Activated gamma-delta T cell (primary cell): ENCODE measurements at places on chromosomes 12 and 14.

DNA sequence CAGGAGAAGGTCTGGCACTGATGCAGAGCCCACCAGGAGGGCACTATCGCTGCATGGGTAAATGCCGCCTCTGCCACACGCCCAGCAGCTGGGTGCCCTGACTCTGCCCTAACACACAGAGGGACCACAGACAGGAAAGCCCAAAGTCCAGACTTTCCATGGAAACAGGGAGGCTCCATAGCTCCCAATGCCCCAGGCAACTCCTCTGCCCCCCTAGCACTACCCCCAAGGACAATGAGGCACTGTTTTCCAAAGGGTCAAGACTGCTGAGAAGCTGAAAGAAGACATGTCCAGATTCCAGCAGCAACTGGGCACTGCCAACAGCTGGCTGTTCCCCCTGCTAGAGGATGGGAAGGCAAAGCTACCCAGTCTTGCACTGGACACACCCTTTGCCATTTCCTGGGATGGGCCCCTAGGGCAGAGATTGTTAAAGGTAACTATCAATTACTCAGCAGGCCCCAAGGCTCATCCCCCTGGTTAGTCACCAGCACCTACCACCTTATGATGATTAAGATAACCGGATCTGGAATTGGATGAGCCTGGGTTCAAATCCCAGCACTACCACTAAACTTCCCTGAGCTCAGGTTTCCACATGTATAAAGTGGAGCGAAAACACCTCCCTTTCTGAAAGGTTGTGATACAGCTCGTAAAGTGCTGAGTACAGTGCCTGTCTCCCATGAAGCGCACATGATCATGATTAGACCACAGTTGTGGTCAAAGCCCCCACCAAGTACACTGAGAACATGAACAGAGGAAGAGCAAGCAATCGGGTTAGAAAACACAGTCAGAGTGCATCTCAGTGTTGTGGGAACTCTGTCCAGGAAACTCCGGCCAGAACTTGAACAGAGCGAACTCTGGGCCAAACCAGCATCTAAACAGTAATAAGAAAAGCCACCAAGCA, 3.3 kb downstream of the PXN start:
- no peak for DNase-seq

DNA sequence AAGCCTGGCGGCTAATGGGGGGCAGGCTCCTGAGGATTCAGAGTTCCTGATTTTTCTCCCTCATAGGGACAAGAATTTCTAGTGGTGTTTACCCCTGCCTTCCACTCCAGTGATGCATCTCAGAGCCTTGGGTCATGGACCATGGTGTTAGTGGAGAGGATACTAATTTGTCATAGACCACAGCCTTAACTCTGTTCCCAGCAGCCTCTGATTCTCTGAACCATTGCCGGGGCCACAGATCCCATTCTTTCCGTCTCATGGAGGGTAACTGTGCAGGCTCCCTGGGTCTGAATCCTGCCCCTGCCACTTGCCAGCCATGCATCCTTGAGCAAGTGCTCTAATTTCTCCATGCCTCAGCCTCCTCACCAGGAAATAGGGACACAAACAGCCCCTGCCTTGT, 55.1 kb downstream of the RPH3A start:
- DNase-seq: no peak

GRCh38 chr12:131950182-131950913, 606 bp downstream of the EP400 start:
- peak; percentile 52 for DNase-seq

- no peak for DNase-seq
These were observed 158.5 kb upstream of the PLEKHG7 start for GRCh38 chr12:92544322-92544721.

GRCh38 chr14:32252030-32252670, 49.1 kb upstream of the RNU6-8 start:
- no peak for DNase-seq

GRCh38 chr12:1911598-1912575, 6.6 kb downstream of the CACNA2D4 start:
- no peak for DNase-seq

- no peak for DNase-seq
These were observed 67.6 kb downstream of the AACS start for GRCh38 chr12:125132698-125133400.

DNA sequence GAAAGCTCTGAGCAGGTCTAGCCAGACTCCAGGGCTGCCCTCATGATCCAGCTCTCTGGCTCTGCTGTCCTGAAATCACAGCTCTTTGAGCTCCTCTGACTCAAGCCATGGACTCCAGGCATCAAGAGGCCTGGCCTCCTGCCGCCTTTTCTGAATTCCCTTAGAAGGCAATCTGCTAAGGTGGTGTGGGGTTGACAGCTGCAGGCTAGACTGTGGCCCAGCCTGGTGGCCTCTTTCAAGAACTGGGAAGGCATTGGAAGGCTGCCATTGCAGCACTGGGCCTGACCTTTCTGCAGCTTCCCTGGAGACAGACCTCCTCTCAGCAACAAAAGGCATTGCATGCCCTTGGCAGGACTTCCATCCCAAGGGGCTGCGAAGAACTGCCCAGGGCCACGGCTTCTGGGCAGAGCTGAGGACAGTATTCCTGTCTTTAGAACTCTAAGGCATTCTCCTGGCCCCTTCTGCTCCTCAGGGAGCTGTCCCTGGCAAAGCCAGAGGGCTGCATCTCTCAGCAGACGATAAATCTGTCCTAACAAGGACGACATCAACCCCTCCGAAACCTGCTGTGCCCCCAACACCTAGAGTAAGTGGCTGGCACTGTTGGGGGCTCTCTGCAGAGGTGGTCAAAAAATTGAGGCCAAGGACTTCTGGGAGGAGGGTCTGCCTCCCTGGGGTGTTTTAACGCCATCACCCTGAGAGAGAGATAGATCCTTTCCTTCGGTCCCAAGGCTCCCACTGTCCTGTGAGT, 115.6 kb downstream of the RBM19 start:
- DNase-seq: no peak

DNA sequence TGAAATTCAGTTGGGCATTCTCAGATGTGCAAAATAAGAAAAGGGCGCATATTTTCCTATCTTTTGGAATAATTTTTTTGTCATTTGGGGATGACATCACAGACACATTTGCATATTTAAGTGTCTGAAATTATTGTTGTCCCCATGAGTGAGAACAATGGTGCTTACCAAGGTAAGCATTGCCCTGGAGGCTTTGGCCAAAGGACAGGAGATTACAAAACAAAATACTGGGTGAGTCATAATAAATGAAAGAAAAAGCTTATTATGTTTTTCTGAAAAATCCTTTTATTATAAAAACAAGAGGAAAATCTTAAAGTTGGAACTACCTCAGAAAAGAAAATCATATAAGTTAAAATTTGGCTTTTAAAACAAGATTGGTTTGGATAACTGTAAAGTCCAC, 254.9 kb downstream of the BTG1 start:
- no peak for DNase-seq

DNA sequence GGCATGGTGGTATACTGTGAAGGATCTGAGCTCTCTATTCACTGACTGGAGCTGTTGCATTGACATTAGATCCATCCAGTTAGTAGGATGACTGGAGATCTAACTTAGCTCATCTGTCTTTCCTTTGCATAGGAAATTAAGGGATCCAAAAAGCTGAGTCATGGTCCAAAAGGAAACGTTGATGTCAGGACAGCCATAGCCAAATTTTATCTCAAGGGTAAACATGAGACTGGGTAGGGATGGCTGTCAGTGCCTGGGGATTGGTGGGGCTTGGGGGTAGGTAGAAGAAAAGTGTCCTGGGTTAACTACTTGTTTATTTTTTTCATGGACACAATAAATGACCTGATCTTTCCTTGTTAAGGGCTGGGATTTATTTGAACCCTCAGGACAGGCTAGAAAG, 4.6 kb downstream of the FAM177A1 start:
- DNase-seq: no peak

DNA sequence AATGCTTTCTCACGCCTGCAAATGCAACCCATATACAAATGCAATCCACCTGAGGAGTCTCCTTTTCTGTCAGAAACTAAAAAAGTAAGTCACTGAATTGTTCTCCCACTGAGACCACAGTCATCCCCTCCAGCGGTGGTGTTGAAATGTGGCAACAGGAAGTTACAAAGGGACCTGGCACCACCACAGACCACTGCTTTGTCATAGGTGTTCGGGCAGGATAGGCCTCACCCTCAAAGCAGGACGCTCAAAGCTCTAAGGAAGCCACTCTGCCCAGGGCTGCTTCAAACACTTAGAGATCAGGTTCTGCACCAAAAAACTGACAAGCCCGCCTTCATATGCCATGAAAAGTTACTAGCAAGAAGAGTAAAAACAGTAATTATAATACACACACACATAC, 11.3 kb downstream of the PHLDA1 start:
- no peak for DNase-seq

DNA sequence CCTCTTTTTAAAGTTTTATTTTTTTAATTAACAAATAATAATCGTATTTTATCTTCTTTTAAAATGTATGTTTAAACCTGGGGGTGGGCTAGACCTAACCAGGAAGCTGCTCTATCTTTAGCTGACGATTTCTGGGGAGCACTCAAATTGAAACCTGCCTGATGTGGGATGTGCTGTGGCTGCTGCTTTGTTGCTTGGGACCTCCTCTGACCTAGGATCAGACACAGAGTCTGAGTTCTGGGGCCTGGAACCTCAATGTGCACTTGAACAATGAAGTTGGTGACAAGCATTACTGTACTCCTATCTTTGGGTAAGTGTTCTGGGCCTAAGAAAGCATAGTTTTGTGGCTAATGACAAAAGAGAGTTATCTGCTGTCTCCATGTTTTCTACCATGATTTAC, 386.7 kb downstream of the DAD1 start:
- no peak for DNase-seq

GRCh38 chr12:30694412-30695198, 1.1 kb downstream of the IPO8 start:
- no peak for DNase-seq

GRCh38 chr14:43169722-43170121, 1337.4 kb downstream of the FSCB start:
- DNase-seq: no peak

GRCh38 chr14:70097576-70098249, 91.0 kb downstream of the SLC8A3 start:
- no peak for DNase-seq

DNA sequence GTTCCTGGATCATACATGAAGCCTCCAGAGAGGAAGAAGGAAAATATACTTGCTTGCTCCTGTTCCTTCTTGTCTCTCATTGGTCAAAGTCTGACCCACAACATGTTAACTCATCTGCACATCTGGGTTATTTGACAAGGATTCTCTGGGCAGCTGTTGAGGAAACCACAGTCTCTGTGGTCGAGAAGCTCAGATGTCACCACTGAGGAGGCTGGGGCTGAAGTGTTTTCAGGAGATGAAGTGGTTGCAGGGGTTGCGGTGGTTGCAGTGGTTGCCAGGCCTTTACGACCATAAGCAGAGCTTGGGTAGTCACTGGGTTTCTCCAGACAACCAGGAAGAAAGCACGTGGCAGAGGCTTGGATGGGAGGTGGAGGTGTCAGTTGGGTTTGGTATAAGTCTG, 265.0 kb upstream of the LRIG3 start:
- DNase-seq: no peak

- DNase-seq: no peak
These were observed 25.2 kb downstream of the SSH1 start for GRCh38 chr12:108832208-108832607.

- no peak for DNase-seq
These were observed 98.1 kb downstream of the ZFC3H1 start for GRCh38 chr12:71565535-71565934.

DNA sequence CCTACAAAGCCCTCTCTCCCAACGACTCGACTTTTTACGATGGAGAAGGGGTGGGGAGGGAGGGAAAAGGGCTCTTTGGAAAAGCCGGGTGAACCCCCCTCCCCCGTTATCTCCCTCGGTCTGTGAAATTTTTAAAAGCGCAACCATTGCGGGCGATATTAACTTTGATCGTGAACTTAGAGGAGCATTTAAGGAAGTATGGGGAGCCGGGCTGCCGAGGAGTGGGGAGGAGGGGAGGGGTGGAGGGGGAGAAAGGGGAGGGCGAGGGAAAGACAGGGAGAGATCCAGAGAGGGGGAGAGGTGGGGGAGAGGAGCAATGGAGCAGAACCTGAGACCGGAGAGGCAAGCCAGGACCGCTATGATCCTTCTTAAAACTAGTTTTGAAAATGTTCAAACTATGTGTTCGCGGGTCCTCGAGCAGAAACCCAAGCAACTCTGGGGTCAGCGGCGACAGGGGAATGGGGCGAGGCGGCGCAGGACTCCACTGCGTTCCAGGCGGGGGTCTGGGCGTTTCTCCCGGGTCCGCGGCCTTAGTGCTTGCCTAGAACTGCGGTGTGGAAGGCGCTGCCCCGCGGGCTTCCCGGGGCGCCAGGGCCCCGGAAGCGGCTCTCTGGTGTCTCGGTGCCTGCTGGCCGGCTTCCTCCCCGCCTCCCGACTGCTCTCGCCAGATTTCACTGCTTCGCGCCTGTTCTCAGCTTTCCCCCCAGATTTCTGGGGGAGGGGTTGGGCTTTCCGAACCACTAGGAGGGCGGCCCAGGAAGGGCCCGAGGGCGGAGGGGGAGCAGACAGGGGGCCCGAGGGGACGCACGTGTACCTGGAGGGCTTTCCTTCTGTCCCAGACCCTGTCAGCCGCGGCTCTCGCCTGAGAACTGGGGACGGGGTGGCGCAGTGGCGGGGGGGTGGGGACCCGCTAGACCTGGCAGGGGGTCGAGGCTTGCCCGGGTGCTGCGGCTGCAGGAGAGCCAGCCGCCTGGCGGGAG, at the start of gene HOTAIR:
Gene HOTAIR, minus strand, starts transcription at position 871 of the 980 bp plus-strand sequence.
- no peak for DNase-seq

DNA sequence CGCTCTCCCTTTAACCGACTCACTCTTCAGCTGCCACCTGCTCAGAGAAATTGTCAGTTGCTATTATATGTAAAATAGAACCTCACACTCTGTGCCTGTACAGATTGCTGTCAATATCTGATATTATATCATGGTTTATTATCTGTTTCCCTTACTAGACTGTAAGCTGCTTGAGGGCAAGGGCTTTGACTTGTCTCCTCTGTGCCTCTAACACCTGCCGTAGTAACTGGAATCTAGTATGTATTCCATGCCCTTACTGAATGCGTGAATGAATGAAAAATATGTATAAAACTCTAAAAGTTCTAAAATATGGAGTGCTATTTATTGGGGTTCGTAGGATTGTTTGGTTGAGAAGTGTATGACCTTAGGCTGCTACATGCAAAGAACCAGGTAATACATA, 1.7 kb upstream of the CD69 start:
- no peak for DNase-seq

DNA sequence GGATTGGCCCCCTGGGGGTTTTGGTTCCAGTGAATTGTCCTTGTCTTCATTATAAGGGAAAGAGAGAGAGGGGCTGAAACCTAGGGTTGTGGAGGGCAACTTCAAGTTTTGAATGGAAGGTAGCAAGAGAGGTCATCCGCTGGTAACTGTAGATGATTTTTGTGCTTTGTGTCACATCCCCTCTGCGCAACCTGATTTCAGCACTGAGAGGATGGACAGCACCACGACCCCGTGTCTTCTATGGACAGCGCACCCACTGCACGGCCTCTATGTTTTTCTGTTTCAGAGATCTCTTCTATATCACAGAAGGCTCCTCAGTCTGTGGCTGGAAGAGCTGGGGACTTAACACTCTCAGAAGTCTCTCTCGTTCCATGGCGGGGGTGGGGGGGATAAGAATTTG, 127.0 kb upstream of the RPH3A start:
- DNase-seq: no peak

GRCh38 chr12:52566847-52567291, 6.8 kb downstream of the KRT74 start:
- peak; percentile 71 for DNase-seq
